ENCODE measurements at places on chromosomes 6 and 20.
A peak's percentile ranks its signal among the peaks of the same experiment; 100 is the strongest.

DNA sequence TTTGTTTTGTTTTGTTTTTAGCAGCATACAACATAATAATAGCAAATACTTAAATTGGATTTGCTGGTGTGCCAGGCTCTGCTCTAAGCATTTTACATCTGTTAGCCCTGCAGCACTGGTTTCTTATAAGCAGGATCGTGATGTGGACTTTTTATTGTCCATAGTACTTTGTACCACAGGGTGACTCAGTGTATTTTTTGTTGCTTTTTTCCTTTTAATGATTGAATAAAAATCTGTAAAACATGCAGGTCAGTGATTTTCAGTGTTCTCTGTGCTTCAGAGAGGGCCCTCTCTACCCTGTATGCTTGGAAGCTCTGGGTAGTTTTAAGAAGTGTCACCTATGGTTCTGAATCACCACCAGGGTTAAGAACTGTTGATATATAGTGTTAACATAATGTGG, 4.0 kb downstream of the NT5DC1 start:
- DNase-seq: no peak

DNA sequence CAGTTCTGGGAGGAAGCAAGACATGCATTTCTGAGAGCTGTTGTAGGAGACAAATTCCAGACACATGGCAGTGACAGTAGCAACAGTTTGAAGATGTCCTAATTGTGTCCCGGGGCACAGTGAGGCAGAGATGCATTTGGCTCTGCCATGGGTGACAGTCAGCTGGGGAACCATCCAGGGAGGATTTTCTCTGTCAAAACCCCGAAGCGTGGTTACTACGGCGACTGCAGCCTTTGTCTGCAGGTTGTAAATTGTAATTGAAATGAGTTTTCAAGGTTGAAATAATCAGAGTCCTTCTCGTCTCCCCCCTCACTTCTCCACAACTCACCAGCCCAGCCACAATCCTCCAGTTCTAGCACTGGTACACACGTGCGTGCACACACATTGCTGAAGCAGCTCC, 100.1 kb downstream of the GRM4 start:
- DNase-seq: no peak

- no peak for DNase-seq
These were observed 20.1 kb downstream of the NT5E start for GRCh38 chr6:85470023-85470410.

GRCh38 chr6:69866770-69867638, 648 bp downstream of the COL19A1 start:
- DNase-seq: peak; percentile 52

- DNase-seq: no peak
These were observed 7.3 kb upstream of the ITPR3 start for GRCh38 chr6:33613795-33614168.

DNA sequence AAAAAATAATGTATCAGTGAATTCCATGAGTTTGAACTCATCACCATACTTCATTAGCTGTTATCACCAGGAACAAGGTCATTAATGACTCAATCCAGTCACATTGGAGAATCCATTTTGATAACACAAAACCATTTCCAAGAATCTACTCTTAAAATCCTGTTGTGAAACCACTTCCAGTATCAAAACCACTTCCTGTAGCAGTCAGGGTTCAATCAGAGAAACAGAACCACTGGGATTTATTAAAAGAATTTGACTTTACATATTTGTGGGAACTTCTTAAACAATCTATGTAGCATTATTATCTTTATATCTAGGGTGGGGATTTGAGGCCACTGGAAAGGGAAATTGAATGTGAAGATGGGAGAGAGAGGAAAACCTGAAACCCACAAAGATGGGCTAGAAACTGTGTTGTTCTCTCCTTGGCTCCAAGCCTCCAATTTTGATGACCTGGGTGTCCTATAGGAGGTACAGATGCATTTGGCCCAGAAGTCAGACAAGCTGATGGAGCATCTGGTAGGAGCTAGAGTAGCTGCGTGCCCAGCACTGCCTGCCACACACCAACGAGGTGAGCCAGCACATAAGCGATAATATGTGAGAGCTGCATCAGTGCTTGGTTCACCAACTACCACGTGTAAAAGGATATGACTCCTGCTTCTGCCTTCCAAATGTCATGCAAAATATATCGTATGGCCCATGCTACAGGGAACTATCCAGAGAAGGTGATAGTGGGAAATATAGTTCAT, 117.0 kb downstream of the TMEM200A start:
- DNase-seq: no peak

- DNase-seq: no peak
These were observed 704.4 kb upstream of the SLC35B3 start for GRCh38 chr6:9139746-9140145.

DNA sequence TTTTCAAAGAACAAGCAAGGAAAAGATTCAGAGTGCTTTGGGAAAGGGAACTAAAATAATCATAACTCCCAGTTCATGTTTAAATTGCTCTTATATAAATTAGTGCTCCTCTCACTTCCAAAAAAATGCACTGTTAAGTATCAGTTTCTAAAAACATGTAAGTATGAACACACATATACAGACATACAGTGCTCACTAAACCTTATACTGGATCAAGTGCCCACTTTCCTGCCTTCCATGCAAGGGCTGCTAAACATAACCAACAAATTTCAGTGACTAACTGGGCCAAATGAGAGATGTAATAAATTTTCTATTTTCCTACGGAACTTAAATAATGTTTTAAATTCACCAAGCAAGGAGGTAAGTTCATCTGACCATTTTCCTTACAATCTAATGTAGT, 6.4 kb downstream of the TFAP2A start:
- no peak for DNase-seq

- no peak for DNase-seq
These were observed 92.1 kb downstream of the RIN2 start for GRCh38 chr20:19850198-19850533.

GRCh38 chr6:12446394-12446793, 156.2 kb downstream of the EDN1 start:
- DNase-seq: no peak

DNA sequence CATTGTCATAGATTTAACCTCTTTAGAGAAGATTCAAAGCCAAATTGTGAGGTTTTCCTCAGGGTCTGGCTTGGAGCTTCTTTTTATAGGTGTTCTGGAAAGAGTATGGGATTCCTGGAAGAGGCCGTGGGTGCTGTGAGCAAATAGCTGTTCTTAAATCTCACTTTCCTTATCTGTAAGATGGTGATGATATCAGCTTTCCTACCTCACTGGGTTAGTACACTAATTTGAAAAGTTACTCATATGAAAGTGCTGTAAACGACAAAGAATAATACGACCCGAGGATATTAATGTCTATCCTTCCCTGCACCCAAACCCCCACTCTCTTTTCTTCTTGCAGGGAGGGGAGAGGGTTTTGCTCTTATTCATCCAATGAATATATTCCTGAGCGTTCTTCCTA, 116.9 kb upstream of the ENPP5 start:
- no peak for DNase-seq

DNA sequence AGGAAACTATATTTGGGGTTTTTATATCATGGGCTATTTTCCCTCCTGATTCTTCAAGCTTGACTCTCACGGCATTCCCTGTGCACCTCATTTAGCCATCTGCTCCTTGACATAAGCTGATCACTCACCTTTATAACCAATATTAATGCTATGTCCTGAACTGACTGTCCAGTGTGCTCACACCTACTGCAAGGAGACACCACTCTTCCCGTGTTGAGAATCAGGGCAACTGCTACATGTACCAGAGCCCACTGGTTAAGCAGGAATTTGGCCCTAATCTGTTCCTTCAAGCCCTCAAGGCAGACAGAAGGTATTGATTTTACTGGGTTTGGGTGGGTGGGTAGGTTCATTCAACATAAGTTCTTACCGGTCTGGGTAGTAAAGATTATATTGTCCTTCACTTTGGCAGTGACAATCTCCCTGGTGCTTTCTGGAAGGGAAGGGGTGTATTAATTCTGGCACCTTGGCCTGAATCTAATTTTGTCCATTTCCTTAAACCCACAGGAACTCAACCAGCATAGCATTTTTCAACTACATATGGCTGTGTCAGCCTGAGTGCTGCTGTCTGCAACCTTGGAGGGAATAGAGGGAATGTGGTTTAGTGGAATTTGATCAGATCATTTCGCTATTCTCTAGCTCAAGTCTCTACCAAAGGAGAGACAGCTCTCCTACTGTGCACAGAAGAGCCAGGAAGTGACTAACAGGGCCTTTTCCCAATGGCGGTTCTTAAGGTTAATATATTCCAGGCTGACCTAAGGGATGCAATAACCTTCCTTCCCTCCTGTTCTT, 293.2 kb downstream of the BTBD9 start:
- no peak for DNase-seq

GRCh38 chr6:72931325-72931887, 293.9 kb downstream of the KHDC1L start:
- DNase-seq: no peak

DNA sequence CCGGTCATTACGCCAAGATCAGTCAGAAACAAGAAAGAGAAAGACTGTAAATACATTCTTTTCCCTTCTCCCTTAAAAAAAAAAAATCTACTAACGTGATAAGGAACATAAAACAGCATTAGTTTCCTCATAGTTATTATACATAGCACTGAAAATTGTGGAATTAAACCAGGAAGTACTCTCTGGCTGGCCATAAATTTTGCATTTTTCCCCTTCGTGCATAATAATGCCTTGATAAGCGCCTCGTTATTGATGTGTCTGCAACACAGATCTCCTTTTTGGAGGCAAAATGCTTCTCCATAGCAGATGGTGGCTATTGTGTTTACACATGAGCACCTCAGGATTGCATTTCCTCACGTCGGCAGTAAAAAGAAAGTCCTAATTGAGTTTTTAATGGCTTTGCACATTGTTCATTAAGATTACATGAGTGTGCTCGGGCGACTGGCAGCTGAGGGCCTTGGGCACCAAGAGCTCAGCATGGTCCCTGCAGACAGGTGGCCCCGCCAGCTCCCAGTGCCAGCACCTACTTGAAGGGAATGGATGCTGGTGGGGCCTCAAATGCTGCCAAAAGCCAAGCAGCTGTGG, 394.5 kb downstream of the PTPRT start:
- no peak for DNase-seq

- DNase-seq: no peak
These were observed 8.3 kb upstream of the ZBTB2 start for GRCh38 chr6:151399679-151400078.

DNA sequence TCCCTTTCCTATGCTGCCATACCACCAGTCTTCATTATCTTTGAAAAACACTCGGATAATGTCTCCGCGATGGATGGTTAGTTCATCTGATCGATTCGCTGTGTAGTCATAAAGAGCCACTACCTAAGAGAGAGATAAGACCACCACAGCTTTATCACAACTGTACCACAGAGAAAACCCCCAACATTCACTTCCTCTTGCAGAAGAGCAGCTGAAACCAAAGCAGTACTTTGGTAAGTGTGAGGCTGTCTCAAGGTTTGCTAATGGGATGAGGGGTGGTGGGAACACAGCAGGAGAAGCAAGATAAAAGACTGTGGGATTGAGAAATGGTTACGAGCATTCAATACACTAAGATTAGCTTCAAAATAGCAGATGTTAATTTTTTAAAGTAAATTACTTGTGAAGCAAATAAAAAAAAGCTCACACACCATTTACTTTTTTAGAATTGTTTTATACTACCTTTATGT, 142.1 kb downstream of the MYB start:
- no peak for DNase-seq

- no peak for DNase-seq
These were observed 3.0 kb upstream of the CCN2 start for GRCh38 chr6:131954059-131954774.

DNA sequence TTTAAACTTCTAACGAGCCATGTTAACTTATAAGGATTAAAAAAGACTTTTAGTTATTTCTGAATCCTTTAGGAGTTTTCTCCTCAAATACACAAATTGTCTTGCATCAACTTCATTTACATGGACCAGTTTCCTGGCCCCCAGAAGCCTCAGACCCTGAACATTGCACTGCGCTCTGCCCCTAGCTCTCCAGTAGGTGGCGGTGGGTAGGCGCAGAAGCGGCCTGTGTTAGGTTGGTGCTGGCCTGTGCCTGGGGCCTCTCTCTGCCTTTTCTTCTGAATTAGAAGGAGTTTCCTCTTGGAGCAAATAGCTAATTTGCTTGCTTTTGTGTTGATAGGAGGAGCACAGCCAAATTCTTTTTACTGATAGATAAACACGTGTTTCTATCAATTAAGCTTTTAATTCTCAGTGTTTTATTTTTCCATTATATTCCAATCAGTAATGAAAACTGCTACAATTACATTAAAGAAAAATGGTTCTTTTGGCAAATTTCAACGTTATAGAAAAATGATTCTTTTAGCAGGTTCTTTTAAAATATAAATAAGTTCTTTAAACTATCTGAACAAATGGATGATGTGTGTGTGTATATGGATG, 44.4 kb downstream of the DTD1 start:
- DNase-seq: peak; percentile 12

GRCh38 chr6:4585682-4586468, 190.3 kb upstream of the CDYL start:
- DNase-seq: no peak

DNA sequence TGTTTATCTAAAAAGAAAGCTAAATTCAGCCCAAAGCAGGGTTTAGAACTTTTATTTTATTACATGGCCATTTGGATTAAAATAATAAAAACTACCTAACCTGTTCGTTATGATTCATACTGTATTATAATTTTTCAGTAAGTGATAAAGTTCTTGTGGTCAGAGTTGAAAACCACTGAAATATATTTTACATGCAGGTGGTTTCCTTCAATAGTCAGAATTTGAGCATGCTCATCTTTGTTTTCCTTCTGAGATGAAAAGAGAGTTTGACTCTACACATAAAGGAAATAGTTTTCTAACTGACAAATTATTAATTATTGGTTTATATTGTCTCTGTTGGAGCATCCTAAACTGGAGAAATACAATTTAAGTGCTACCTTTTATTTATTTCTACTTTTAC, 114.0 kb upstream of the FKBP1C start:
- no peak for DNase-seq

DNA sequence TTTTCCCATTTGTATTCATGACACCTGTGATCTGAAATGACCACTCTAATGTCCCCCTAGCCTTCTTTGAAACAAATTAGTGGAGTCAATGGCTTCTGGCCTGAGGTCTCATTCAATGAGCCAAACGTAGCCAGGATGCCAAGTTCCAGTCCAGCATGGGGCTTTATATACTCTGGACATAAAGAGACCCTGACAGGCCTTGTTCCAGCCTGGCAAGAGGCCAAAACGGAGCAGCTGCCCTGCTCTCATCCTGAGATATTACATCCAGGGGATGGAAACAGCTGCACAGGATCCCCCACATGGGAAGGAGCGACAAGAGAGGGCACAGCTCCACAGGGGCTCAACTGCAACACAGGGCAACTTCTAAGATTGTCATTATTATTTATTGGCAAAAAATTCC, 437.8 kb downstream of the CDH26 start:
- DNase-seq: no peak

All from central memory CD4-positive, alpha-beta T cell (primary cell).